ENCODE measurements at places on chromosomes 6 and 20.
A peak's percentile ranks its signal among the peaks of the same experiment; 100 is the strongest.

DNA sequence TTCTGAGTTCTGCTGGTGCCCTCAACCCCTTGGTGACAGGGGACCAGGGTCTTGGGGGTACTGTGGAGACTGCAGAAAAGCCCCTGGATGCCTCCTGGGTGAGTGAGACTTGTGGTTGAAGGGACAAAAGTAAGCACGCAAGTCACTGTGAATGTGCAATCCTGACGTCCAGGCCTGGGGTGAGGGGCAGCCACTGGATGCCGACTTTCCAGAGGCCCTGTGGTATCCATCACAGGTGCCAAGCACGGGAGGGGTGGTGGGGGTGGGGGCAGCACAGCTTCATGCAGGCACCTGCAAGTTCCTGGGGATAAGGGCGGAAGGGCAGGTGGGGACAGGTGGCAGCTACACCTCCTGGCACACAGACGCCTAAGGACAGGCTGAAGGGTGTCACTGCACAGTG is 20.1 kb upstream of the UBE2V1 start:
- no peak for DNase-seq

- no peak for DNase-seq
These were observed 98.7 kb upstream of the SGK1 start for GRCh38 chr6:134416418-134417154.

- no peak for DNase-seq
These were observed 68.5 kb downstream of the PDSS2 start for GRCh38 chr6:107390685-107391435.

GRCh38 chr20:8368670-8369069 is 236.6 kb downstream of the PLCB1 start:
- DNase-seq: no peak

- DNase-seq: no peak
These were observed 93.0 kb downstream of the ADTRP start for GRCh38 chr6:11685481-11686093.

GRCh38 chr20:47875297-47876025 is 90.2 kb upstream of the SULF2 start:
- DNase-seq: no peak

DNA sequence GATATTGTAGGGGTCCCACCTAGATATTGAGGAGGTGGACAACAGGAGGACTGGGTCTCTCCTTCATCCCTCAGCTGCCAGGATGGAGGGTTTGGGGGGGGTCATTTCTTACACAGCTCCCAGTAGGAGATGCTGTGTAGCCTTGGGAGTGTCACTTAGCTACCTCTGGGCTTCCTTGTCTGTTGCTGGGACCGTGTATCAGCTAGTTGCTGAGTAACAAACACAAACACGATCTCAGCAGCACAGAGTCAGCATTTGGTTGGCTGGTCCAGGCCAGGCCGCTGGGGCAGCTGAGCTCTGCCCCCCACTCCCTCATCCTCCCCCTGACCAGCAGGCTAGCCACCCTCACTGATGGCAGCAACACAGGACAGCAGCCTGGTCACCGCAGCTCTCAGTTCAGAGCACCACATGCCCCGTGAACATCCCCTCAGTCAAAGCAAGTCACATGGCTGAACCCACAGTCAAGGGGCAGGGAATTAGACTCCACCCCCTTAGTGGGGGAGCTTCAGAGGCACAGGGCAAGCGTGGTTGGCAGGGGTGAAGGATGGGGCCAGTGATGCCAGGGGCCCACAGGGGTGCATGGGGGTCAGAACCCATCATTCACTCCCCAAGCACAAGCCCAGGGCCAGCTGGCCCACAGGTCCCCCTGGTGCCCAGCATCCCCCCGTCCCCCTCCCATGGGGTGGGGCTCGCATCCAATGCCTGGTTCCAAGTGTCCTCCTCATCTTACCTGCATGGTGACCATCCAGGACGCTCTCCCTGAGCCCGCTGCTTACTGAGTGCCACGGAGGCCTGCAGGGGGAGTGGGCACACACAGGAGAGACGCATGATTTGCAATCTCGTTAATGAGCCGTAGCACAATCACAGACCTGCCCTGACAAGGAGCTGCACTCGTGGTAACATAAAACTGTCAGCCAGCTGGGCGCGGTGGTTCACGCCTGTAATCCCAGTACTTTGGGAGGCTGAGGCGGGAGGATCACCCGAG is 112.4 kb downstream of the TAF4 start:
- no peak for DNase-seq

DNA sequence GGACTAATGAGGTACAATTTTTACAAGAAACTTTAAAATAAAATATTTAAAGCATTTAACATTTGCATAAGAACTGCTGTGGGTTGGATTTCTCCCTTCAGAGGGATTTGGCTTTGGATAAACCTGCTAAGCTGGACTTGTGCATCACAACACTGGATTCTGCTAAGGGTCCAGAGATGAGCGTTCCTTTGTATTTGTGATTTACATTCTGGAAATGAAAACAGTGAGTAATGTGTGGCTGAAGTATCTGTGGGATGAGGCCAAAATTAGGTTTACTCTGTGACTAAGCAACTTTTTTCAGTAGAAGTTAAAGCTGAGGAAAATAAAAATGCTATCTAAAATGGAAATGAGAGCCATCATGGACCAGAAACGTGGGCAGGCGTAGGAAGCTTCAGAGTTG is 494.3 kb downstream of the EPM2A start:
- no peak for DNase-seq

DNA sequence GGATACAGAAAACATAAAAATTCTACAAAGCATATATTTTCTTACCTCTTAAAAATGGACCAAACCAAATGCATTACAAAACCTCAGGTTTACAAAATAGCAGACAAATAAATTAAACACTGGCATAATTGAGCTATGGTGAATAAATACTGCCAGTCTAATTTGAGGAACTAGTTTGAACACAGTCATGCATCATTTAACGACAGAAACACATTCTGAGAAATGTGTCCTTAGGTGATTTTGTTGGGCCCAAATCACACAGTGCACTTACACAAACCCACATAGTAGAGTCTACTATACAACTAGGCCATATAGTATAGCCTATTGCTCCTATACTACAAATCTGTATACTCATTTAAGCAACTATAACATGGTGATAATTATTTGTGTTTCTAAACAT is 215.6 kb downstream of the FOXC1 start:
- no peak for DNase-seq

DNA sequence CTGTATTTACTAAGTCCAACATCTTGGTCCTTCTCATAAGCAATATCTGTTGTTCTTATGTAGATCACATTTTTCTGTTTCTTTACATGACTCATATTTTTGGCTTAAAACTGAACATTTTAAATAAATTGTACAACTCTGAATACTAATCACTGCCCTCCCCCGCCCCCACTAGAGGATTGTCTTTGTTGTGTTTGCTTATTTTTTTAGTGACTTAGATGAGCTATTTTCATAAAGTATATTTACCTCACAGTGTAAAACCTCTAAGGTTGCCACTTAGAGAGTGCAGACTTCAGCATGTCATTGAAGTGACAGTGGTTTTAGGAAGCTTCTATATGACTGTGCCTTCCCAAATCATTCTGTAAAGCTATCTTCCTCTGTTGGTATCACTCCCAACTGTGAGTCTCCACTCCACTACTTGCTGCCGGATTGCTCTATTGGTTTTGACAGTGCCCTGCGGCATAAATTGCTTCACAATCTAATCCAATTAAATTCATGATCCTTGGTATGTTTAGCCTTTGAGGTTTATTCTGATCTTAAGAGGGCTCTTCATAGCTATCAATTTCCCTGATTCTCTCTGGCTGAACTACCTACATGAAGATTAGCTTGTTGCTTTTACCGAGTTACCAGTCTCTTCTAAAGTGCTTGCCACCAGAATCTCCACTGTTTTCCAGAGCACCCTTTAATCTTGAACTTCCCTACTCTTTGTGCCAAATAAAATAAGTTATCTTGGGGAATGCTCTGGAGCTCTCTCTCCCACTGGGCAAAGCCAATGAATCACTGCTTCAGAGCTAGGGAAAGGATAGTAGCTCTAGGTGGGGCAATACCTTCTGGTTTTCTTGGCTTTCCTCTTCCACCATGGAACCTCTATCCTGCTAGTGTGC is 33.0 kb downstream of the SPTLC3 start:
- no peak for DNase-seq

GRCh38 chr20:47795214-47795907 is 10.1 kb upstream of the SULF2 start:
- no peak for DNase-seq

- DNase-seq: no peak
These were observed 37.3 kb upstream of the APCDD1L start for GRCh38 chr20:58552366-58552934.

DNA sequence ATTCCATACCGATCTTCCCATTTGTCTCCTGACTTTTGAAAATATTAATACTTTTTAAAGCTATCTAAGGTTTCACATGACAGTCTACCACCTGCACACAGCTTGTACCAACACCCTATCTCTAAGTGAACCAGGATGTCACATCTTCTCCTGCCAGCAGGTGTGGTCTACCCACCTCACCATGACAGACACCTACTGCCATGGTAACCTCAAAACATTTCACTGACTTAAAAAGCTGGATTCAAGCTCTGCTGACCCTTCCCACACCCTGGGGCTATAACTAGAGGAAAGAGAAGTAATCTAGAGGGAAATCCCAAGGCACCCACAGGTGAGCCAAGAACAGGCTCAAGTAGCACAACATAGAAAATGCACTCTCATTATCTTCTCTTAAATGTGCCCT is 1.2 kb downstream of the SLC17A3 start:
- DNase-seq: no peak

GRCh38 chr6:151209071-151209831 is 30.5 kb upstream of the AKAP12 start:
- DNase-seq: peak; percentile 68

DNA sequence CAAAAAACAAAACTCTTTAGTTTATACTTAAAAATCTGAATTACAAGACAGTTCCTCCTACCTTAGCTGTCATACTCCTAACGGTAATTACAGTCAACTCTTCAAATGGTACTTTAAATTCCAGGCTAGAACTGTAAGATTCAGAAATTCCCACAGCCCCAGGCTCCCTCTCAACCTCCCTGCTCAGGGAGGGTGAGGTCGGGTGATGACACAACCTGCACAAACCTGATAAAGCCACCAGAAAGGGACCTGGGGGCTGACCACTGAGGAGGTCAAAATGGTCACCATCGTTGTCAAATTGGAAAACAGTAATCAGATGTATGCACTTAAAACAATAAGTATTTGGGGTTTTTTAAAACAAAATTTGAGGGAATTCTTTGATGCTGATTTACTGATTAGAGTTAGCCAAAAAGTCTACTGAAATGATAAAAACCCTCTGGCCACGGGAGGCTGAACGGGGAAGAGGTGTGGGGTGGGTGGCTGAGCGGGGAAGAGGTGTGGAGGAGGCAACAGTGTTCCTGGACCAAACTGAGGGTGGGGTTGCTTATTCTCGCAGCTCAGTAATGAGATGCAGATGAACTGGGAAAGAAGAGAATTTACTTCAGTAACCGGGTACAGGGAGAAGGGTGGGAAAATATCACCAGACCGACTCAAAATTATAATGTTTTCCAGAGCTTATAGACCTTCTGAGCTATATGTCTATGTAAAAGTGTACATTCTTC is 52.4 kb downstream of the SLC22A1 start:
- DNase-seq: no peak

- no peak for DNase-seq
These were observed 1.1 kb upstream of the LSM14B start for GRCh38 chr20:62120990-62121775.

DNA sequence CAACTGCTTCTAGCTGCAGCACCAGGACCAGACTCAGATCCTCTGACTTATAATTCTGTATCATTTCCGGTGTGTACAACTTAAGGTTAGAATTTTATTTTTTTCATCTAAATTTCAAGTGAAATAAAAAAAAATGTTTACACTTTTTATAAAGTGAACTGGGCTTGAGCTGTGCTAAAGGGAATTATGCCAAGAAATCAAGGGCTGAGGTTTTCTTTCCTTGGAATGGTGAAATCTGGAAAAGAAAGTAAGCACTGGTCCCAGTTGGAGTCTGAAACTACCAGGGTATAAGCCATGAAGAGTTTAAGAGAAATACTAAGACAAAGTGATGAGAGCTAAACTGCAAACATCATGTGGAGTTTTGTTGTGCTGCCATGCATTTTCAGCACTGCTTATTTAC is 21.7 kb upstream of the FYN start:
- no peak for DNase-seq

GRCh38 chr6:150749091-150749670 is 116.3 kb upstream of the MTHFD1L start:
- no peak for DNase-seq

DNA sequence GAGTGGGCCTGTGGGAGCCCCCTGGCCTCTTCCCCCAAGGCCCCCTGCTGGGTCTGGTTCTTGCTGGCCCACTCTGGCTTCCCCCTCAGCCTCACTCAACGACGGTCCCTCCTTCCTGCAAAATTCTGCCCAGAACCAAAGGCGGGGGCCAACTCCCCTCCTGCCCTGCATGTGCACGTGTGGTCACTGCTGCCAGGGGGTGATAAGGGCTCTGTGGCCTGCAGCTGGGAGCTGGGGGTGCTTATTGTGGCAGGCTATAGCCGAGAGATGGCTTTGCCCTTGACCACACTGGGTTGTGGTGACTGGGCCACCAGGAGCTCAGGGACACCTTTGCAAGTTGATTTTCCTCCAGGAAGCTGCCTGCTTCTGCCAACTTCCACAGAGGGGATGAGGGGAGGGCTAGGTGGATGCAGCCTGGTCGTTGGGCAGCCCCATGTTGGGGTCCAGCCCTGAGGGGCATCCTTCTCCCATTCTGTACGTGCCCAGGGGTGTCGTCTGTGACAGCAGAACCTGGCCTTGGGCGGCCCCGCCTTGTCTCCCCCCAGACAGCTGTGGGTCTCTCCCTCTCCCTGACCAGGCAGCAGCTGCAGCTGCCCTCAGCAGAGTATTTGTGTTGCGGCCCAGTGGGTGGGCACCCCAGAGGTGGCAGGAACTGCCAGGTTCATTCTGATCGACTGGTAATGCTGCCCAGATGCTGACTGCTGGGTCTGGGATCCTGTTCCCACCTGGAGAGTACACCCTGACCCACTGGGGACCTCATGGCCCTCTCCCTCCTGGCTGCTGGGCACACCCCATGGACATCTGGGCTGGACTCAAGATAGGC is 5.6 kb downstream of the TCEA2 start:
- DNase-seq: no peak

GRCh38 chr6:38080889-38081288 is 261.4 kb downstream of the ZFAND3 start:
- DNase-seq: no peak

DNA sequence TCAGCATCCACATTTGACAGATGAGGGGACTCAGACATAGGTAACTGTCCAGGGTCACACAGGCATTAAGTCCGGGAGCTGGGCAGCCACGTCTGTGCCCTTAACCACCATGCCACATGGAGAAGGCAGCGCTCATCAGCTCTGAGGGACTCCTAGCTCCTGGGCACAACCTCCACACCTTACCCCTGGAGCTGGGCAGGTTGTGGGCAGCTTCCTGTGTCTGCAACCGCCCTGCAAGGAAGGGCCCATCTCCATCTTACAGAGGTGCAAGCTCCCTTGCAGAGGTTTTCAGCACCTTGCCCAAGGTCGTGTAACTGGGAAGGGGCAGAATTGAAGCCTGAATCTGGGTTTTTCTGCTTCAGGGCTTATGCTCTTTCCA is 7.9 kb downstream of the CCDC167 start:
- DNase-seq: no peak

GRCh38 chr20:598133-598850 is 11.8 kb downstream of the TCF15 start:
- no peak for DNase-seq

GRCh38 chr6:32772656-32773055 is 9.3 kb upstream of the HLA-DQB2 start:
- DNase-seq: no peak

GRCh38 chr20:32509639-32510066 is 75.5 kb downstream of the NOL4L start:
- DNase-seq: no peak

- DNase-seq: no peak
These were observed 24.5 kb downstream of the PRPF6 start for GRCh38 chr20:64005394-64005793.

All from brain (organoid and tissue), 16 donors.